ENCODE measurements at places on chromosomes 5 and 9. TPM values are rescaled to one million over a fixed set of nuclear protein-coding genes. Genes with fewer than 3 reads are reported as not detected.

The TNPO1 gene
- 149 TPM for total RNA-seq

DNA sequence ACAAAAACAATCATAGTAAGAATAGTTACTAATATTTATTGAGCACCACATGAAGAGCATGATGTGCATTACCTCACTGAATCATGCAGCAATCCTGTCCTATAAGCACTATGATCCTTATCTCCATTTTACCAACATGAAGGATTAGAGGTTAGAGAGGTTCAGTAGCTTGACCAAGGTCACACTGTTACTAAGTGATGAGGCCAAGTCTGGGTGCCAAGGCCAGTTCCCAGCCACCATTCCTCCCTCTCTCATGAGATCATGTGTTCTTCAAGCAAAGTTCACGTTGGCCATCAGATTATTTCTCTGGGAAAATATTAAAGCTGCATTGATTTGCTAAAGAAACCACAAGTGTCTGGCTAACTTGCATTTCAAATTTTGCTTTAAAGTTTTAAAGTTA is 31.0 kb downstream of the PDE8B start:
- DNase-seq: no peak

The DMRT3 gene
- 0.53 TPM for total RNA-seq

- no peak for DNase-seq
These were observed 129.8 kb upstream of the IFNE start for GRCh38 chr9:21611891-21612290.

DNA sequence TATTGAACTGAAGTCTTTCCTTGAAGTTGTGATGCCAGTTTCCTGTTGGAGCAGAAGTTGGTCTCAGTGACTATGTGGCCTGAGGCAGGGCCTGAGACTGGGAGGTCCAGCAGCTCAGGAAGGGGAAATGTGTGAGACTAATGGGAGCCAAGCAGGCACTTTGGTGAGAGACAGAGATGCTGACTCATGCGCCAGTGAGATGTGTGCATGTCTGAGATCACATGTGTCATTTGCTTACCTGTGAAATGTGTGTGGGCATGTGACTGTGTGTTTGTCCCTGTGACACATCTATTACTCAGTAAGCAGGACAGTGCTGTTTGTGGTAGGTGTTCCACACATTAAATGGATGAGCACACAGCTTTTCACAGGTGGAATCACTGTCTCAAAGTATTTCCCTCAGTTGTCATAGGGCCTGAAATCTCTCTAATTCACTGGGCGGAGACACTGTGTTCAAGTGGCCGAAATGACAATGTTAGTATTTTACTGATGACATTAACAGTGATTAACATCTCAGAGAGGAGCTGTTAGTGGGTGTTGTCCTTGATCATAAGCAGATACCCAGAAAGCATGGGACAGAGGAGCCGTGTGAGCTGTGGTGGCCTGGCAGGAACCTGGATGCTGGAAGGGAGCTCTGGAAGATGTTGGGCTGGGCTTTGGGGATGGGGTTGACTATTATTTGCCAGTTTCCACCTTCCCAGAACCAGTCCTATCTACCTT is 7.4 kb downstream of the NPR2 start:
- no peak for DNase-seq

DNA sequence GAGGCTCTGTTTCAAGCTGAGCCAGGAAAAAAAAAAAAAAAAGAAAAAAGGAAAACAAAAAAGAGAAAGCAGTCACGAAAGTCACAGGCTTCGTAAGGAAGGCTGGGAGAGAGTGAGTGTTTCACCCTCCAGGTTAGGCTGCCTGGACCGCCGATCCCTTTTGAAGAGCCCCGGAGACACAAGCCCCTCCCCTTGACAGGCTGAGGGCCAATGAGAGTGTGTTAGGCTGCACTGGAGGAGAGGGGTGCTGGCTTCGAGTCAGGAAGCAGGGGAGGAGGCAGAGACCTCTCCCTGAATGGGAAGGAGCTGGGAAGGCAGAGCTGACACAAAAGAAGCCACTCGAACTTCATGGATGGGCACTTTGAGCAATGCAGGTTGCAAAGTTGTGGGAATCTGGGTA is at the start of gene NMUR2:
TSS of gene NMUR2 (minus strand) at position 135 of the 400 bp plus-strand sequence. CDS start 166 bp downstream, outside the sequence.
- peak; percentile 11 for DNase-seq

The SV2C gene
- 0.27 TPM for total RNA-seq

GRCh38 chr9:1490341-1491232 is 440.4 kb downstream of the DMRT2 start:
- DNase-seq: no peak

DNA sequence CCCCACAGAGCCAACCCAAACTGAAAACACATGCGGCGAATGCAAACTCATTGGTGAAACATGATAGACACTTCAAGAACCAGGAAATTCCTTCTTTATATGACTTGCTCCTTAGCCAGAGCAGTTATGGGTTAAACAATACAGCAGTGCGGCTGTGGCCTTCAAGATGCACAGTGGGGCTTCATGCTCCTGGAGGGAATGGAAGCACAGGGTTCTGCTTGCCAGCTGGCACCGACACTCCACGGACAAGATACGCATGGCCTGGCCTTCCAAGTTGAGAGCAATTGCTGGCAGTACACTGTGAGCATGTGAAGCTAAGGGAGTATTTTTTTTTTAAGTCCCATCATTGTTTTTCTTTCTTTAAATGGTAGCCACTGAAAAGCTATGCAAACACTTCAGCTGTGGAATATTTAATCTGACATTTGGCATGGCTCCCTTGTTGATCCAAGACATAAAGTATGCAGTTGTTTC is 451.6 kb upstream of the CD180 start:
- DNase-seq: no peak

DNA sequence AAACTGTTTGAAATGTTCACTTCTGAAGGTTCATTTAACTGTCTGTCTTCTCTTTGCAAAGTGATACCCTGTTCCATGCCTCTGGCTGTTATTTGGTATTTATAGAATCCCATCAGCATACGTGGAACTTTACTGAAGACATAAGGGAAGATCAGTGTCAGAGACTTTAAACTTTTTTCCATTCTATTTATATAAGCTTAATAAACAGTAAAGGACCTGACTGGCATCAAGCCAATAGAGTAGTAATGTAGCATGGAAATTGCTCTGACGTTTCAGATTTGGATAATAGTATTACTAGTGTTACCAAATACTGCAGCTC is 94.9 kb upstream of the MINAR2 start:
- no peak for DNase-seq

The QRFP gene
- not detected for total RNA-seq

DNA sequence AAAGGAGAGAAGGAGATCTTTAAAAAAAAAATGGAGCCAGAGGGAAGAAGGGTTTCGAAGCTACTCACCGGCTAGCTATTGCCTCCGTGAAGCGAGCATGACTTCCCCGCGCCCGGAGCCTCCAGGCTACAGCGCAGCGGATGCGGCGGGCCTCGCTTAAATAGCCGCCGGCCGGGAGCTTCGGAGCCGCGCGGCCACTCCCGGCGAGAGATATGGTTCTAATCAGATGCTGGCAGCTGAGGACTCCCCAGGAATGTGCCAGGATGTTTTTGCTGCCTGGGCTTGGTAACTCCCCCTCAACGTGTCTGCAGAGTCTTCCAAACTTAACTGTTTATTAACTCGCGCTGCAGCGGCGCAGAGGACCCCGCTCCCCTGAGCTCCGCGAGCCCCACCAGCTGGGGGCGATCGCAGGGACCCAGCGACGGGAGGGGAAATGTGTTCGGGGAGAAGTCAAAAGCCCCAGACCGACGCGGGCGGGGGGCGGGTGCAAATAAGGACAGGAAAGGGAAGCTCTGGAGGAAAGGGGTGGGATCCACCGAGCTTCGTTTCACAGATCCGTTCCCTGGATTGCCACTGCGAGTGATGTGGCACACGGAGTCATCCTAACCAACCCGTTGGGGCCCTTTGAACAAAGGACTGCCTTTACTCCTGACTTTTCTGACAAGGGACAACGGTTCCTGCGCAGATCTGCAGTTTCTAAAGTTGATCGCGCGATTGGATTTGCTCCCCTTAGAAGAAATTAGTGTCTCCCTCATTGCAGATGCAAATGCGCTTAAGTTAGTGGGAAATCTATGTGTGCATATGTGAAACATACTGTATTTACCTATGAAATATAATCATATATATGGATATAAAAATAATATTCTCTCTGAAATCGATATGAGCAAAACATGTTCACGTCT is at the start of gene DAB2:
TSS of gene DAB2 (minus strand) at position 245 of the 902 bp plus-strand sequence. CDS start 30,660 bp downstream, outside the sequence.
- DNase-seq: peak; percentile 70

The ZFP62 gene
- 62.0 TPM for total RNA-seq

The CTSV gene
- total RNA-seq: 10.5 TPM

The CKMT2 gene
- total RNA-seq: 3.7 TPM

The LCN2 gene
- not detected for total RNA-seq

GRCh38 chr9:79660615-79661014 is 88.8 kb downstream of the TLE4 start:
- DNase-seq: no peak

The SKP1 gene
- total RNA-seq: 358 TPM

DNA sequence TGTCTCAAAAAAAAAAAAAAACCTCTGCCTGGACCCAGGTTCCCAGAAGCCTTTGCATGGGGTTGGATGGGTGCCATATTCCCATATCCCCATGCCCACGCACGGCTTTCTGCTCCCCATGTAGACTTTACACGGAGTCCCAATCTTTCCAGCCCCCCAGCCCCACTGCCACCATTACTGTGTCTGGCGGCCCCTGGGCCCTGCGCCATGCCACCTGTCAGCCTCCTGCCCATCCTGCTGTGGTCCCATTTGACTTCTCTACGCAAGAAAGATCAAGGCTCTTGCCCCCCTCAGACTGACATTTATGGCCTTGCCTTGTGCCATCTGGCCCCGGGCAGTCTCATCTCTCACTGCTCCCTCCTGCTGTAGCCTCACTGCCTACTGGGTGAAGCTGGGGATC is 6.5 kb upstream of the AK1 start:
- no peak for DNase-seq

The FAM193B gene
- 165 TPM for total RNA-seq

- DNase-seq: no peak
These were observed 67.9 kb downstream of the NFIB start for GRCh38 chr9:14245901-14246525.

- no peak for DNase-seq
These were observed 123.3 kb upstream of the TMEM161B start for GRCh38 chr5:88391991-88392390.

The NR5A1 gene
- total RNA-seq: 0.49 TPM

DNA sequence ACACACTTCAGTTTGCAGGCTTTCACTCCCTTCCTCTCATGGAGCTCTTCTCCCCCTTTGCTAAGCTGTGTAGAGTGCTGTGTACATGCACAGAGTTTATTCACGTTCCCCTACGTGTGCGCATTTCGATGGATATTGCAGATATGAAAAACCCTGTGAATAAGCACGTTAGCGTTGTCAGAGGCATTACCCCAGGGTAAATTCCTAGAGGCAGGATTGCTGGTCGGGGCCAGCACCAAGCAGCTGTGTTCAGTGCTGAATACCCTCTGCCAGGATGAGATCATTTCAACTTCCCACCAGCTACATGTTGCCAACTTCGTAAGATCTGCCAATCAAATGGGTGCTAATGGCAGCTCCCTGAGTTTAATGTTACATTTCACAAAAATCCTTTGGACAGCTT is 172.3 kb upstream of the PPP1R26 start:
- no peak for DNase-seq

DNA sequence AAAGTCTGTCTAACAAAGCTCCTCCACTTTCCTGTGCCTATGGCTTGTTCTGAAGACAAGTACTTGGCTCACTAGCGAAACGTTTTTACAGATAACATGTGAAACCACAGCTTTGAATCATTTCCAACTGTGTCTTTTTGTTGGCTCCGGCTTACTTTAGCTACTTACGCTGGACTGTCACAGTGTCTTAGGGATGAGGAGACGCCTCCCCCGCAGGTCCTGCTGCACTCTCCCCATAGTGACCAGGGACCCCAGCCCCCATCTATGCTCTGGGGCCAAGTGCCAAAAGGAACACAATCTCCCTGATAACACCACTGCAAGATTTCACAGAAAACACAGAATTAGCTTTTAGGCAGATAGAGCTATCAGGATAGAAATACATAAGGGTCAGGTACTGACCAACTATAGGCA is 219.1 kb downstream of the ADAMTS6 start:
- no peak for DNase-seq

The SMIM3 gene
- 11.5 TPM for total RNA-seq

DNA sequence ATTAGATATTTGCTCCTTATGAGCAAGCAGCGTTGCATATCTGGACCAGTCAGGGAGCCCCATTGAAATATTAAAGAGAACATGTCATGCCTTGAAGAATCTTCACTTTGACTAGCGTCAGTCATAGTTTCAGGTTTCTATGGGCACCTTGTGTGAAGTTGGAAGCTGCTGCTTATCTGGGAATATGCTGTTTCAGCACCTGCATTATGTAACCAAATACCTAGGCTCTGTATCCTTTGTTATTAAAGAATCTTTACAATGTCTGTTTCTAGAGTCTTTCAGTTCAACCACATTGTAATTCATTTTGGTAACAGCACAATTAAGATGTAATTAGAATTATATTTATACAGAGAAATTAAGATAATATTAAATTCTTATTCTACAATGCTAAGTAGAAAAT is 818.8 kb upstream of the TYRP1 start:
- DNase-seq: no peak

DNA sequence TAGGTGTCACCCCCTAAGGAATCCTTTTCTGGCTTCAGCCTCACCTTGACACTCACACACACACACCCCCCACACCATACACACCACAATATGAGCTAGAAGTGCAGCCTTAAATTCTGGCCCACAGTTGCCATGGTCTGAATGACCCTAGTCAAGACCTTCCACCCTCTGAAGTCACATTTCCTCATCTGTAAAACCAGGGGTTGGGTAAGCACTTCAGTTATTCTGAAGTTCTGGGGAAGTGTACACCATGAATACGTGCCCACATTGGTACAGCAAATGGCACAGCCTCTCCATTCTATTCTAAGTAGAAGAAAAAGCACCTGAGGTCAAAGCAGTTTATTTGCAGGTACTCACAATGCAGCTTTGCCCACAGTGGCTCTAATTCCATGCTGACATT is 372.8 kb upstream of the KLF4 start:
- DNase-seq: no peak

GRCh38 chr5:37495668-37496347 is 116.7 kb downstream of the WDR70 start:
- no peak for DNase-seq

The SLC6A19 gene
- 2.6 TPM for total RNA-seq

DNA sequence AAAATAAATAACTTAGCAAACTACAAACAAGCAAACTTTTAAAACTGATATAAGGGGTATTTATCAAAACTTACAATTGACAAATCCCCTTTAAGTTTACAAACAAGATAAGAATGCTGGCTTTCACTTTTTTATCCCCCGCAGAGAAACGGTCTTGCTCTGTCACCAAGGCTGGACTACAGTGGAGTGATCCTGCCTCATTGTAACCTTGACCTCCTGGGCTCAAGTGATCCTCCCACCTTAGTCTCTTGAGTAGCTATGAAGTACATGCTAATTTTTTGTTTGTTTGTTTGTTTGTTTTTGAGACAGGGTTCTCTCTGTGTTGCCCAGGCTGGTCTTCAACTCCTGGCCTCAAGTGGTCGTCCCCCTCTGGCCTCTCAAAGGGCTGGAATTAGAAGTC is 9.0 kb upstream of the NIPSNAP3A start:
- no peak for DNase-seq

The PCYOX1L gene
- total RNA-seq: 18.6 TPM

DNA sequence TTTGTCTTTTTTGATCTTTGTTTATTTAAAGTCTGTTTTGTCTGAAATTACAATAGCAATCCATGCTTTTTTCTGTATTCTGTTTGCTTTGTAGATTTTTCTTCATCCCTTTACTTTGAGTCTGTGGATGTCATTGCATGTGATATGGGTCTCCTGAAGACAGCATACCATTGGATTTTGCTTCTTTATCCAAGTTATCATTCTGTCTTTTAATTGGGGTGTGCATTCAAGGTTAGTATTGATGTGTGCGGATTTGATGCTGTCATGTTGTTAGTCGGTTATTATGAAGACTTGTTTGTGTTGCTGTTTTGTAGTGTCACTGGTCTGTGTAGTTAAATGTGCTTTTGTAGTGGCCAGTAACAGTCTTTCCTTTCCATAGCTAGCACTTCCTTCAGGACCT is 23.0 kb downstream of the POLK start:
- no peak for DNase-seq

All from progenitor cell of endocrine pancreas (in vitro differentiated cells).